NCI-H2171 (cell line): ENCODE measurements at places on chromosomes 16 and 17.

GRCh38 chr16:53014287-53014686 lies 38.4 kb downstream of the CHD9NB start:
- DNase-seq: no peak

GRCh38 chr17:61305024-61305423 lies 94.6 kb upstream of the TBX2 start:
- DNase-seq: no peak

- no peak for DNase-seq
Observed at GRCh38 chr17:79562192-79562930, 48.5 kb downstream of the RBFOX3 start.

GRCh38 chr17:55601874-55602364 lies 90.7 kb upstream of the SMIM36 start:
- DNase-seq: no peak

GRCh38 chr16:49521734-49522325 lies 148.2 kb downstream of the C16orf78 start:
- DNase-seq: no peak

- DNase-seq: no peak
Observed at GRCh38 chr17:56909742-56910508, 3.9 kb downstream of the TRIM25 start.

DNA sequence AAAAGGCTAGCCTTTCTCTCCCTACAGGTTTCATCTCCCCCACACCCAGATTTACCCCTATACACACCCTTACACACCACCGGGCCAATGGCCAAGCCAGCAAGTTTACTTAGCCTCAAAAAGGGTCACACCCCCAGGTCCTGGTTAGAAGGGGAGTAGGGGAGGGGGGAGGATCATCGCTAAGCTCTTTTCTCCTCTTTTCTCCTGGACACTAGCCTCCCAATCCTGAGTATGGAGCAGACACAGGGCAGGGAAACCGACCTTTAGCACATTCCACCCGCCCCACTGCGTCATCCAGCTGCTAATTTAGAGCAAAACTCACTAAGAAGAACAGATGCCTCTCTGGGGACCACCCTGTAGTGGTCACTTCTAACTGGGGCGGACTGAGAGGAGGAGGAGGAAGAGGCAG lies 4.4 kb downstream of the ACLY start:
- DNase-seq: no peak

DNA sequence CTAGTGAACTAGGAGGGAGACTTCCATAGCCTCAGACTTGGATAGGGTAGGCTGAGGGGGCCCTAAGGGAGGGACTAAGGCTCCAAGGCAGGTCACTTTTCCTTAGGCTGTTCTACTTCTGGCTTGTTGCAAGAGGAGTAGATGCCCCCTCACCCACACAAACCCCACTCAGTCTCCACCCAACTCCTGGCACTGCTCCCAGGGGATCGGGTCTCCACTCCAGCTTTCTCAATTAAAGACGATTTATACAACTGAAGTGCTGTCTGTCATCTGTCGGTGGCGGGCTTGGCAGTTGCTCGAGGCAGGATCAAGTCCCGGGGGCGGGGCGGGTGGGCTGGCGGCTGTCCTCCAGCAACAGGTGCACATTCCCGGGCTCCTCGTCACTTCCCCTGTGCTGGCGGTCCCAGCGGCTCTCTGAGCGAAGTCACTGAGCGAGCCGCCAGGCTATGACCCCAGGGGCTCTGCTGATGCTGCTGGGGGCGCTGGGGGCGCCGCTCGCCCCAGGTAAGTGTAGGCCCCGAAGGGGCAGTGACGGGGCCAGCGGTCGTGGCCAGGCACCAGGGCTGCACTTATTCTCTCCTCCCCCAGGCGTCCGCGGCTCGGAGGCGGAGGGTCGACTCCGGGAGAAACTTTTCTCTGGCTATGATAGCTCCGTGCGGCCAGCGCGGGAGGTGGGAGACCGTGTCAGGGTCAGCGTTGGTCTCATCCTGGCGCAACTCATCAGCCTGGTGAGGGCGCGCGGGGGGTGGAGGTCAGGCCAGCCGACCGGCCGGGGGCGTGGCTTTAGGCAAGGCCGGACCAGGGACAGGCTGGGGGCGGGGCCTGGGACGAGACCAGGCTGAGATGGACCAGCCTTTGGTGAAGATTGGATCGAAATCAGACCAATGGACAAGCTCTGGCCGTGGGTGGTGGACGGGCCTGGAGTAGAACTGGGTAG lies at the start of gene CHRNB1:
TSS of gene CHRNB1 (plus strand) at position 380 of the 937 bp plus-strand sequence. CDS start at position 447, 67 bp downstream.
- peak; percentile 54 for DNase-seq

DNA sequence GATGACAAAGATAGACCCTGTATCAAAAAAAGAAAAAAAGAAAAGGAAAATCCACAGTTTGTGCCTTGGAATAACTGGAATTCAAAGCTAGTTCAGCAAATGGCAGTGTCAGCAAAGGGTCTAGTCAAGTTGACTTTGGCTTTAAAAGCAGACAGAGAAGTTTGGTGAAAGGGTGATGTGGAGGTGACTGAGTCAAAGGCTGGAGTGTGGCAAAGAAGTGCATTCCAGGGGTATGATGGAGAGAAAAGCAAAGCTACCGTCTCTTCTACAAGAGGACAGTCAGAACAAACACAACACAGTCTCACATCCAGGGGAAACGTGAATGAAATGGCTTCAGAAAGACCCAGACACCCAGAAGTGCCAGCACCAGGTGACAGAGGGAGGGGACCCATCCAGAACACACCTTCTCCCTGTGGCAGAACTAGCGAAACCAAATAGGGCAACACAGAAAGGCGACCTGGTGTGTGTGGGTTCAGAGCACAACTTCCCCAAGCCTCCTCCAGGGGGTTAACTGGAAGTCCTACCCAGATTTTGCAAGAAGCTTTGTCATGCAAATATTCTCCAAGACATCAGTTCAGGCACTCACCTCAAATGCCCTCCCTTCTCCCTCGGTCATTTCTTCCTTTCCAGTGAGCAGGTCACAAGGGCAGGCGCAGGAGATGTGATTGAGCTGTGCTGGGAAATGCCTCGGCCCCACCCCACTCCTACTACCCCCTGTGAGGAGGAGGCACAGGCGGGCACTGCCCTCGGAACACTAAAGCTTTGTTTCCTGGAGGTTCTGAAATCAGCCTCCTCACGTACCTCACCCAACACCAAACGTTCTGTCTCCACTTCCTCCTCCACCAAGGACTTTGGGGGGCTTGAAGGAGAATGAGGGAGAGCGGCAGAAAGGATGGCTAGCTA lies 481.9 kb downstream of the SOX9 start:
- no peak for DNase-seq

- no peak for DNase-seq
Observed at GRCh38 chr17:31556969-31557645, 165.6 kb downstream of the RAB11FIP4 start.

DNA sequence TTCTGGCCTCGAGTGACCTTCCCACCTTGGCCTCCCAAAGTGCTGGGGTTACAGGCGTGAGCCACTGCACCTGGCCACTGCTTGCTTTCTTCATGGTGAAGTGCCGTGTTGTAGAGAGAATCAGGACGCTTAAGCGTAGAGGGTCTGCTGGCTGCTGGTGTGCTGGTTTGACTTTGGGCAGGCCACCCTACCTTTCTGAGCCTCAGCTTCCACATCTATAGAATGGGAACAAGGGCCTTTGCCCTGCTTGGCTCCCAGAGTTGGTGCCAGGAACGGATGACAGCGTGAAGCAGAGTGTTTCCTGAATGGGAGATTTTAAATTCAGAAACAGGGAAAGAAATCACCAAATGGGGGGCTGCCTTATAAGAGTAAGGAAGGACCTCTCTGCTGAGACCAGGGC lies 60.9 kb downstream of the NKD1 start:
- DNase-seq: no peak

GRCh38 chr17:18235743-18236256 lies 10.4 kb downstream of the LLGL1 start:
- DNase-seq: no peak

GRCh38 chr16:86991679-86992078 lies 325.5 kb downstream of the C16orf95 start:
- DNase-seq: no peak

GRCh38 chr16:13811834-13812233 lies 108.1 kb upstream of the ERCC4 start:
- DNase-seq: no peak

GRCh38 chr16:66712512-66712911 lies 16.0 kb upstream of the CMTM4 start:
- DNase-seq: no peak

DNA sequence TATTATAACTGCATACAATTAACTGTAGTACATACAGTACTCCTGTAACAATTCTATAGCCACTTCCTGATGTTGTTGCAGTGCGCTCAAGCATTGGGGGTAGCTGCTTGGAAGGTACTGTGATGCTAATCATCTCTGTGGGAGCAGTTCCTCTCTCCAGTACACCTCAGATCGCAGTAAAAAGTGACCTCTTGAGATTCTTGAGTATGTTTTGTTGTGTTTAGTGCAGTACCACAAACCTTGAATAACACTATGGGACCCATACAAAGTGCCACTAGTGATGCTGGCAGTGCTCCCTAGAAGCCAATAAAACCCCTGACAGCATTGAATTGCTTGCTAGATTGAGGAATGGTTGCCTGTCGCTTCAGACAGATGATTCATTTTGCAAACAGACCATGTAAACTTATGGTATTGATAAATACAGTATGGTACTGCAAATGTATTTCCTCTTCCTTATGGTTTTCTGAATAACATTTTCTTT lies 193.0 kb downstream of the SPECC1 start:
- no peak for DNase-seq

DNA sequence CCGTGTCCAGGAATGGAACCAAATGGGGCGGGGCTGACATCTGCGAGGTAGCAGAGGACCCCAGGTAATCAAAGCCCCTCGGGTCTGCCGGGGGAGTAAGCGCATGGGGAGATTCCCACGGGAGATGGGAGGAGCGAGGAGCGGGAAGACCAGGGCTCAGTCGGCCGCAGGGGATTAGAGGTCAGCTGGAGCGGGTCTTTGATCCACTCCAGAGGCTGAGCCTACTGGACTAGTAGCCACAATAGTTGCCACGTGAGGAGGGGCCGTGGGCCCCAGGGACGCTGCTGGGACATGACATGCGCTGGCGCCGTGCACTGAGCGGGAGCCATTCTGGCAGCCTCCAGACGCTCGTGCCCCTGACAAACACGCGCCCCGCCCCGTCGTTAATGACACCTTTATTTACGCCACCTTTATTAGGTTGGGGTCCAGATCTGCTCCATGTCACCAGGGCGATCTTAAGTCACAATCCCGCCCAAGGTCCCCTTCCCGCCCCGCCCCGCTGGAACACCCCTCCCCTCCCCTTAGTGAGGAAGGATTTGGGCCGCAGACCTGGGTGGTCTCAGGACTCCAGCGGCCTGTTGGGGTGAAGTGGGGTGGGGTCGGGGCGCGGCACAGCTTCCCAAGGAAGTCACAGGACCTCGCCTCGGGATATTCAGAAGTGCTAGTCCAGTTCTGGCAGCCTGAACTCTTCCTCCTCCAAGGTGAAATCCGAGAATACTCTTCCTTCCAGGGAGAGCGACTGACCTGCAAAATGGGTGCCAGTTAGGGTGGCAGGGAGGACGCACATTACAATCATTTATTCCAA lies 15.0 kb downstream of the PPY start:
- DNase-seq: peak; percentile 27

DNA sequence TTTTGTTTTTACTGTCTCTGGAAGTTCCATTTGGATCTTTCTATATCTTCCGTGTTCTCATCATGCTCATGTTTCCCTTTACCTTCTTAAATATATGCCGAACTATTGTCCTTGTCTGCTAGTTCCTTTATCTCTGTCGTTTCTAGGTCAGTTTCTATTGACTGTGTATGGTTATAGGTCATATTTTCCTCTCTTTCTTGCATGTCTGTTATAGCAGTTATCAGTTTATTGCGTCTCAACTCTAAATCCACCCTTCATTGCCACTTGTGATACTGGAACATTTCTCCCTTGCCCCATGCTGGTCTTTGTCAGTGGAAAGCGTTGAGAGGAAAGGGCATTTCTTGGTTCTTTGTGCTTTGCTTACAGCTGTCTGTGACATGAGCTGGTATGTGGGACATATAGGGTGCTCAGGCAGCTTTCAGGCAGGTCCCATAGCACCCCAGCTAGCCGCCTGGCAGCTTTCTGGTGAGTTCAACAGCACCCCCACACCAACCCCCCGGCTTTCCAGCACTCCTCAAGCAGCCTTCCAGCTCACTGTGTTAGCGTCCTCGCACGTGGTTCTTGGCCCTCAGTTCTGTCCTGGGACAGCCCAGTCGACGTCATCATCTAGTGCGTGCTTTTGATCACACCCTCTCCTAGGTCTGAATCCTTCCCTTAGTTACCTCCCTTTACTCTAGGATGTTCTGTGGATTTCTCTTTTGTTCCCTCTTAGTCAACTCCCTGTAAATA lies 15.4 kb upstream of the DNASE1 start:
- DNase-seq: no peak

- DNase-seq: peak; percentile 1
Observed at GRCh38 chr16:19555938-19556771, 652 bp downstream of the VPS35L start.

DNA sequence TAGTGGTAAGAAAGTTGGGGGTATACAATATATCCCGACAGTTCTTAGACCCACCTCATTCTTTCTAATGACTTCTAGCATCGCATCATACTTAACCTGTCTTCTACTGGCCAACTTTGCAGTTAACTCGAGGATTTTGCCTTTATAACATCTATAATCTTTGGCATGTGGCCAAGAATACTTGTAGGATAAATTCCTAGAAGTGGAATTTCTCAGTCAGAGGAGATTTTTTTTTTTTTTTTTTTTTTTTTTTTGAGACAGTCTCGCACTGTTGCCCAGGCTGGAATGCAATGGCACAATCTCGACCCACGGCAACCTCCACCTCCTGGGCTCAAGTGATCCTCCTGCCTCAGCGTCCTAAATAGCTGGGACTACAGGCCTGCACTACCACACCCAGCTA lies 253.5 kb downstream of the MRTFB start:
- no peak for DNase-seq

- DNase-seq: no peak
Observed at GRCh38 chr17:59370593-59371299, 39.3 kb downstream of the YPEL2 start.

GRCh38 chr17:17590141-17590751 lies 1.3 kb downstream of the PEMT start:
- no peak for DNase-seq

GRCh38 chr17:51921500-51921899 lies 237.0 kb downstream of the CA10 start:
- no peak for DNase-seq

DNA sequence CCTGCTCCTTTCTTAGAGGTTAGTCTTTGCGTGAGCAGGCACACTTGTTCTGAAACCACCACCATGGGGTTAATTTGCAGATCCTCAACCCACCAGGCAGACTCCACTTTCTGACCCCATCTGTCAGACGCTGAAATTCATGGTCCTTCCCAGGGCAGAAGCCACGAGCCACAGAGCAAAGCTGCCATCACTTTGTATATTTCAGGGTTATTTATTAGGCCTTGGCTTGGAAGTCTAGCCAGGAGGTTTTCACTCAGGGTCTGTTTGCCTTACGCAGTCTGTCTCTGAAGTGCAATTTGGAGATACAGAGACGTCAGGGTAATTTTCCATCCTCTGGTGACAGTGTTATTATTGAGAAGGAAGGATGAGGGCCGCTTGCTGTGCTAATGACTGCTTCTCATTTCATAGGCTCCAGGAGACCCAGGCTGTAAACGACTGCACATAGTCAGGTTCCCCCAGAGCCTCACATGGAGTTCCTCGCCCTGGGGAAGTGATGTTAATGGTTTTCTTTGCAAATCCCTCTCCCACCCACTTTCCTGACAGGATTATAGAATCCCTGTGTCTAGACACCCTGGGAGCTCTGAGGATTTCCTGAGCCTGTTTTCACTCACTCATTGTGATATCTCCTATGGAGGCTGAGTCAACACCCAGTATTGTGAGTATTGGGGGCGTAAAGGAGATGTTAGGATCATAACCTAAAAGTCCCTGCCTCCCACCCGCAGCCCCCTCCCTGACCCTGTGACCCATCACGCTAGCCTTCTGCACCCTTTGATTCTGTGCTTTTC lies 269.0 kb downstream of the ABCC12 start:
- no peak for DNase-seq

GRCh38 chr16:20241321-20241720 lies 86.0 kb downstream of the GP2 start:
- DNase-seq: no peak
